ENCODE measurements at places on chromosomes 7 and 10.

DNA sequence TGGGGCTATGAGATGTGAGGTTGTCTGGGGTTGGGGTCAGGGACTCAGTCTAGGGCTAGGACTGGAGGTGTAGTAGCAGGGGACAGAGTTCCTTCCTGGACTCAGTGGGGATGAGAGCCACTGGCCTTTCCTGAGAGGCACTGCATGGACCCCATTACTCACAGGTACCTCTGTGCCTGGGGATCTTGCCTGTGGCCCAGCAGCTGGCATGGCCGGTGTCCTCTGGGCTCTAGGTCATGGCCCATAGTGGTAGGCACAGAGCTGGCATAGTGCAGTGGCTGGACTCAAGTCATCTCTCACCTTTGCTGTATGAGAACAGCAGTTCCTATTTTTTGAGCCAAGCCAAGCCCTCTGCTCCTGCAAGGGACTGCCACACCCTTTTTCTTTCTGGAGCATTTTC is 51.9 kb downstream of the NEURL1 start:
- no peak for DNase-seq

DNA sequence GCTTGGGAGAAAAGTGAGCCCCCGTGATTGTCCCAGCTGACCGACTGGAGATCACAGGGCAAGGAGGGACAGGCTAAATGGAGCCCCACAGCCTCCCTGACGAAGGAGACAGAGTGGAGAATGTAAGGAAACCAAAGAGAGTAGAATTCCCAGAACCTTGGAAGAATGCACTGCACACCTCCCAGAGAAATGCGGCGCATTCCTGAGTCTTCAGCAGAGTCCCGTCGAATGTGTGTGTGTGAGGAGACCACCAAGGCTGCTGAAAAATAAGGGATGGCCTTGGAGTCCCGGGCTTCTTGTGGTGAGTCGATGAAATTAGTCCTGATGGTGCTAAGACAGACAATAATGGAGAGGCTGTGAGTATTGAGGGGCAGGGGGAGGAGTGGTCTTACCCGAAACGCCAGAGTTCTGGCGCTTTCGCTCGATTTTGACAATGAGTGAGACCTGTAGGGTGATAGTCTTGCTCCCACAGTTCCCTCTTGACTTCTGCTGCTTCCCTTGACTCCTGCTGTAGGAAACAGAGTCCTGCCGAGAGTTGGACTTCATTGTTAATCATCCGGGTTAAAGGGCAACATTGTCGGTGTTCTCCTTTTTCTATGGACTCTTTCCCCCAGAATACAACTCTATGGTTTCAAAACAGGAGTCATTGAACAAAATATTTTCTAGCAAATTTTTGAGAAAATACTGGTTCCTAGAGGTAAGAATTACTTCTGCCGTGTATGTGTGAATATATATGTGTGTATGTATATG is 103.2 kb downstream of the CNNM2 start:
- DNase-seq = no peak

DNA sequence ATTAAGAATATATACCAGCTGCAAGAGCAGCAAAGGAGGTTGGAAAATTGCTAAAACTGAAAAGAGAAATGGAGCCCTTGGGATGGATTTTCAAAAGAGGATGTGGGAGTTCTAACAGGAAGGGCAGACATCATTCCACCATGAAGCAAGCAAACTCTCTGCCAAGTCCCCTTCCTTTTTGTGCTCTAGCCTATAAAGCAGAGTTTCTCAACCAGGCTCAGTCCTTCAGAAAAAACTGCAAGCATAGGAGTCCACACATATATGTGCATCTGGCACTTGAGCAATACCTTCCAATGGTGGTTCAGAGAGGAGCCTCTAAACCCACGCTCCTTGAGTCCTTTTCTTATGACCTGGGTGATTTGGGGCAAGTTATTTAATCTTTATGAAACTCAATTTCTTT is 98.6 kb upstream of the MKX start:
- DNase-seq = no peak

- DNase-seq = no peak
Observed at GRCh38 chr7:45155941-45156340, 1.6 kb upstream of the RAMP3 start.

DNA sequence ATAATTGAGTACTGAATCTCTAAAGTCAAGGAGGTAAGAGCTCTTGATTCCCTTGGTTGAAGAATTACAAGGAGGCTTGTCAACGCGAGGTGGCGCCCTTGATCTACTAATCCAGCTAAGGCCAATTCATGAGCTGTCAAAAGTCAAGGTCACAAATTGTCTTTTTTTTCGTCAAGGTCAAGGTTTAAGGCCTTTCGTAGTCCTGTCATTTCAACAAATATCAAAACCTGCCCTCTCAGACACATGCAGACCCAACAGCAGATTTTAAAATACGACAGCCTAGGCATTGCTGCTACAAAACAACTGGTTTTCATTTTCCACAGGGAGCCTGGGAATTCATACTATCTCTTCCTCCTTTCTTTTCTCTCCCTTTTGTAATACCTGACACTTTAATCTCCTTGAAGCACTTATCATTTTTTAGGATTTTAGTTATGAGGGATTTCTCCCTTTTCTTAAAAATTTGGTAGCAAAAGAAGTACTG is 3.6 kb downstream of the HOXA13 start:
- DNase-seq = no peak

Measured in BJ (cell line).